HS-27A (cell line): ENCODE measurements at places on chromosomes 7 and 10.

DNA sequence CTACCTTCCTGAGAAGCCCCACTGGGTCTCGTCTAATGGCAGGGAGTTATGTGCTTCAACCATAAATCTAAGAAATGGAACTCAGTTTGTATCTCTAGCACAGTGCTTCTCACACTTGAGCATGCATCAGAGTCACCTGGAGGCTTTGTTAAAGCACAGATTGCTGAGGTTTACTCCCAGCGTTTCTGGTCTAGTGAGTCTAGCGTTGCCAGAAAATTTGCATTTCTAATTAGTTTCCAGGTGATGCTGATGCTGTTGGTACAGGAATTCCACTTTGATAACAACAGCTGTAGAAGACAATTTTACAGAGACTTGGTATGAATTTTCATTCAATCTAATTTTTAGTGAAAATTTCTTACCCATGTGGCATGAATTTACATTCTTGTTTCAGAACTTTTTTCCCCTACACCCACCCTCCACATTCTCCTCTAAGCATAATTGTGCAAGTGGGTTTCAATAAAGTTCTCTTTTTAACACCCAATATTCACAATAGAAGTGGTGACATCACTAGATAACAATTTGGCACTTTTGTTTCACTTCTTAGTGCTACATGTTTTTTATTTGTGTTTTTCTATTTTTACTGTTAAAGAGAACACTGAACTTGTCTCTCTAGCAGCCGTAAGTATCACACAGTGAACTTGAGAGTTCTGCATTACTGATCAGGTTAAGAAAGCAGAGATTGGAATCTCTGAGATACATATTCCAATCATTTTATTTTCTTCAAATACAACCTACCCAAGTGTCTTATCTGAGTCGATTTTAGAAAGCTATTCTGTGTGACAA, 48.4 kb upstream of the BET1 start:
- DNase-seq: no peak

GRCh38 chr7:47183862-47184590, 397.9 kb downstream of the TNS3 start:
- no peak for DNase-seq

GRCh38 chr7:46145412-46145811, 224.3 kb upstream of the IGFBP3 start:
- peak; percentile 96 for DNase-seq

DNA sequence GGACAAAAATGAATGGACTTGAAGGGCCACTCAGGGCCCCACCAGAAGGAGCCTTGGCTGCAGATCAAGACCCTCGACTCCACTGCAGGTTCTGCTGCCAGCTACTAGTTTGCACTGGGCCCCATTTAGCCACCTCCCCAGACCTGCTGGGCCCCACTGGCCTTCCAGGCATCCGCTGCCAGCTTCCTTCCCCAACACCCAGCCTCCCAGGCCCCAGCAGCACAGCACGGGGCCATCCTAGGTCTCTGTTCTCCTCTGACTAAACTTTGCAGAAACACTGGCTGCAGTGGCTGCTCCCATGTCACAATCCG, 277.4 kb upstream of the KLF14 start:
- DNase-seq: no peak

DNA sequence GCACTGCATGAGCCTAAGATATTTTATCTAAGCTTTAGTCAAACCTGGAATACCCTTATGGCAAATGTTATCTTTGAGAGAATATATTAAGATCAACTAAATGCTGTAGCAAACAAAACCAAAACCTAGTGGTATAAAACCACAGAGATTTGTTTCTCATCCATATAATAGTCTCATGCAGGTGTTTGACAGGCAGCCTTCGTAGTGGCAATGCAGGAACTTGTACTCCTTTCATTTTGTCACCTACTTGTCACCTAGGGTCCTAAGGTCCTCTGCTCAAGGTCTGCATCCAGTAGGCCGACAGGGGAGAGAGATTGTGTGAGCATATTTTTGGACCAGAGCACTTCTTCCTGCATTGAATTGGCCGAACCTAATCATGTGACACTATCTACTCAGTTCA, 352.6 kb downstream of the GPR37 start:
- DNase-seq: no peak
